ENCODE measurements at places on chromosomes 16 and 17. TPM values are rescaled to one million over a fixed set of nuclear protein-coding genes. Genes with fewer than 3 reads are reported as not detected.

Gene FA2H
- total RNA-seq = 9.8 TPM

Gene RNF166
- total RNA-seq = 22.8 TPM

Gene SLC38A8
- not detected for total RNA-seq

Gene KRTAP4-5
- not detected for total RNA-seq

Gene OMG
- not detected for total RNA-seq

Gene ACLY
- total RNA-seq = 94.2 TPM

Gene PRR35
- not detected for total RNA-seq

Gene PDK2
- 25.7 TPM for total RNA-seq

Gene SETD1A
- total RNA-seq = 19.6 TPM

Gene TBX6
- total RNA-seq = 8.9 TPM

Gene GLP2R
- 0.10 TPM for total RNA-seq

Gene DHRS7C
- total RNA-seq = not detected

Gene SOX8
- 0.73 TPM for total RNA-seq

Gene ZNF594
- total RNA-seq = 13.5 TPM

Gene DLX3
- 1.1 TPM for total RNA-seq

Gene ADORA2B
- total RNA-seq = 5.2 TPM

Gene MMP25
- total RNA-seq = 0.78 TPM

Measured in ureter (tissue), 1 donor.